ENCODE measurements at places on chromosomes 11 and 22.

DNA sequence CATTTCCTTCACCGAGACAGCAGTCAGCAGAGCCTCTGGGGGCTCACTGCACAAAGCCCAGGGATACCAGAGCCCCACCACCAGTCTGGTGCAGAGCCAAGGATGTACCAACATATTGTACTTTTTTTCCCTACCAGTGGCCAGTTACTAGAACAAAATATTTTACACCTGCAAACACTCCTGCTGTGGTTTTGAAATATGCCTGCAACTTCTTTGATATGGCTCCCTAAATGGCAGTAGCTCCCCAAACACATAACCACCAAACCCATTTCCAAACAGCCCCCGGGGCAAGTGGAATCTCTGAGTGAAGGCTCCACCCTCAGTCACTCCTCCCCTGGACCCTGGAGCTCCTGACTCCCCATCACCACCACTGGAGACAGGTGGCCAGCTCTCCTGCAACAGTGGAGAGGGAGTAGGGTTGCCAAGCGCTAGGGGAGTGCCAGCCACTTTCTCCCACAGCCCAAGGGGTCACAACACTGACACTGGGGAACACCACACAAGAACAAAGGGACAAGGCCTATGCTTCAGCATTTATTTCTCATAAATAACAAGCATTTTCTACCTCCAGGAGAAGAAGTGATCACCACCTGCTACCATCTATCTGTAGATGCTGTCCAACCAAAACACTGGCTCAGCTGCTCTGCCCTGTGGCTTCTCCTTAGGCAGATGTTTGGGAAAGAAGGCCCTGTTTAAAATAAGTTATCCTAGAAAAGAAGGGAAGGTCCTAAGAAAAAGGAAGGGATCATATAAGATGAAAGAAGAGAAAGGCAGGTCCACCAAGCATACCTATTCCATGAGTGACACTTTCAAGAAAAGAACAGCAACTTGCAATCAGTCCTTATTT is 15.1 kb downstream of the DGCR2 start:
- no peak for DNase-seq

- no peak for DNase-seq
Observed at GRCh38 chr11:64926689-64927088, 2.2 kb downstream of the PPP2R5B start.

DNA sequence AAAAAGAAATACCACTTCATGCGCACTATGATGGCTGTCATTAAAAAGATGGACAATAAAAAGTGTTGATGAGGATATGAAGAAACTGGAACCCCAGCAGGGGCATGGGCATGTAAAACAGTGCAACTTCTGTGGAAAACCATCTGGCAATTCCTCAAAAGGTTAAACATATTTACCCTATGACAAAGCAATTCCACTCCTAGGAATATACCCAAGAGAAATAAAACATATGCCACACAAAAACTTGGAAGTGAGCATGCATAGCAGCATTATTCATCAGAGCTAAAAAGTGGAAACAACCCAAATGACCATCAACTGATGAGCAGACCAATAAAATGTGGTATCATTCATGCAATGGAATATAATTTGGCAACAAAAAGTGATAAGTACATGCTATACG is 50.1 kb downstream of the LRRC32 start:
- DNase-seq: no peak

DNA sequence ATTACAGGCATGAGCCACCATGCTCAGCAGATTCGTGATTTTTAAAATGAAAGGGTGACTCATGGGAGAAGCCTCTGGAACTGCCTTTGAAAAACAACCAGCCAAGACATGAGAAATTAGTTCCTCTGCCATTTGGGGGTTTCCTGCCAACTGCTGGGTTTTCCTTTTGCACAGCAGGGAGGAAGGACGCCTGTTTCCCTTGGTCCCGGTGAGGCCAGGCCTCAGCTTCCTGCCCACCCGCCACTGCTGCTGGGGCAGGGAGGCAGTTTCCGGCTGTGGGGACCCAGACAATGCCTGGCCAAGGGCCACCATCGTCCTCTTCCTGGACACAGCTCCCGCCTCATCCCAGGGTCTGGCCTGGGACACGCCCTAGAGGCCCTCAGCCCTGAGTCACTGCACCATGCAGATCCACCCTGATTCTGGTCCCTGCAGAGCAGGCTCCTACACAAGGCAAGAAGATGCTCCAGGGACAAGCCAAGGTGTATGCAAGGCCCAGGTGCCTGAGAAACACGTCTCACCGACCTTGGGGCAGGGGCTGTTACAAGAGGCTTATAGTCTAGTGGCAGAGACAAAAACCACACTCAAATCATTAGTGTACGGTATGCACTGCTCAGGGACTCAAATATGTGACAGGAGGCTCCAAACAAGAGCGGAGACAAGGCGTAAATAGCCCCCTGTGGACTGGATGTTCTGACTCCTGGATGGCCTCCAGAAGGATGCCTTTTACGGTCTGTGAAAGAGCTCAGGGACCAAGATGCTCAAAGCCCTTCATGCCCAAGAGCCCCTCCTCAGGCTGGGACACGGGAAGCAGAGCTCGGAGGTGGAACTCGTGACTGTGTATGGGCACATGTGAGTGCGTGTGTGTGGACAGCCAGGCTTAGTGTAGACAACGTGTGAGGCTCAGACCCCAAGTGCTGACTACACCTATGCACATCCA is 10.0 kb downstream of the PPM1F start:
- no peak for DNase-seq

DNA sequence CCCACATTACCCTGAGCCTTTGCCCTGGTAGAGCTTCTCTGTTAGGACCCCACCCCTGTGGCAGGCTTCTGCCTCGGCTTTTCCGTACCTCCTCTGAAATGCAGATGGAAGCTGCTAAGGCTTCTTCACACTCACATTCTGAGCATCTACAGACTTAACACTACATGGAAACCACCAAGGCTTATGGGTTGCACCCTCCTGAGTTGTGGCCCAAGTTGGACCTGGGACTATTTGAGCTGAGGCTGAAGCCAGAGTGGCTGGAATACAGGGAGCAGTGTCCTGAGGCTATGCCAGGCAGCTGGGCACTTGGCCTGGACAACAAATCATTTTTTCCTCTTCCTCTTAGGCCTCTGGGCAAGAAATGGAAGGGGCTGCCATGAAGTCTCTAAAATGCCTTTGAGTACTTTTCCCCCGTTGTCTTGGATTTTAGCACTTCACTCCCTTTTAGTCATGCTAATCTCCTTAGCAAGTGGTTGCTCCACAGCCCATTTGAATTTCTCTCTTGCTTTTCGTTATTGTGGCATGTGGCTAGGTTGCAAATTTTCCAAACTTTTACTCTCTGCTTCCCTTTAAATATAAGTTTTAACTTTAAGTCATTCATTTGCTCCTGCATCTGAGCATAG is 114.8 kb upstream of the FIBIN start:
- no peak for DNase-seq

DNA sequence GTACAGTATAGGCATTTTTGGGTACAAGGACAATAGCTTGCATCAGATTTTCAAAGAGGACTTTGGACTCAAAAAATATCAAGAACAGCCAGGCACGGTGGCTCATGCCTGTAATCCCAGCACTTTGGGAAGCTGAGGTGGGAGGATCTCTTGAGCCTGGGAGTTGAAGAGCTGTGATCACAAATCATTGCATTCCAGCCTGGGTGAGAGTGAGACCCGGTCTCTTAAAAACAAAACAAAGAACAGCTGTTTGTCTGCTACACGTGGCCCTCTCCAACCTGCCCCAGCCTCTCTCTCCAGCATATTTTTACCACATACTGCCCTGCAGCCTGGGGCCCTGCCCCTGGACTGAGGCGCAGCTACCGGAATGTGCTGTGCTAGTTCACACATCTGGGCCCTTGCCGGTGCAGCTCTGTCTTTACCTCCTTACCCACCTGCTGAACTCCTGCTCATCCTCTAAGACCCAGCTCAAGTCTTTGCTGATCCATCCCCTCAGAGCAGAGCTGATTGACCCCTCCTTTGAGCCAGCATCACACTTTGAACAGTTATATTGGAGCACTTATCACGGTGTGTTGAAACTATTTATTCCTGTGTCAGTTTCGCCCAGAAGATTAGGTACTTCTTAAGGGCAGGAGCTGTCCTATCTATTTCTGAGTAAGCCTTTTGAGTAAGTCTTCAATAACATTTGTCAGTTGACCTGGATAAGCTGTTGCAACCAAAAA is 29.4 kb downstream of the GRIK4 start:
- DNase-seq: no peak

DNA sequence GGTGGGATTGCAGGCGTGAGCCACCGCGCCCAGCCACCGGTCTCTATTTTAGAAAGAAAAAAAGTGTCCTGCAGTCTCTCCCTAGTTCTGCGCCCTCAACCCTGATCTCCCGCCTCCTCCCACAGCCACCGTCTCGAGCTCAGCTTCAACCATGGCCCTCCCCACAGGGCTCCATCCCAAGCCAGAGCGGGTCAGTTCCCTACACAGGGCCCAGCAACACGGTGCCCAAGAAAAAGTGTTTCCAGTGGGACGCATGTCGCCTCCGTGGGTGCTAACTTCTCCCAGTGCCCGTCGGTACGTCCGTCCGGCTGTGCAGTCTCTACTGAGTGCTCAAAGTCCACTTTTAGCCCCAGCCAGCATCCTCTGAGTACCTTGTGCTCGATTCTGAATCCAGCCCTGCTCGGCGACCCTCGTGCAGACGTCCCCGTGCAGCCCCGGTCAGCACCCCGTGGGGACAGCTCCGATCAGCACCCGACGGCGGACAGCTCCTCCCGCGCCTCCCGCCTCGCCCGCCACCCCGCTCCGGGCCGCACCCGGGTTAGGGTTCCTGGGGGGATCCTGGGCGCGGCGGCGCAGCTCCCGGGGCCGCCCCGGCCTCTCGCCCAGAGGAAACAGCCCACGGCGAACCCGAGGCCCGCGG is 657 bp upstream of the MAPK8IP2 start:
- DNase-seq: peak; percentile 58

DNA sequence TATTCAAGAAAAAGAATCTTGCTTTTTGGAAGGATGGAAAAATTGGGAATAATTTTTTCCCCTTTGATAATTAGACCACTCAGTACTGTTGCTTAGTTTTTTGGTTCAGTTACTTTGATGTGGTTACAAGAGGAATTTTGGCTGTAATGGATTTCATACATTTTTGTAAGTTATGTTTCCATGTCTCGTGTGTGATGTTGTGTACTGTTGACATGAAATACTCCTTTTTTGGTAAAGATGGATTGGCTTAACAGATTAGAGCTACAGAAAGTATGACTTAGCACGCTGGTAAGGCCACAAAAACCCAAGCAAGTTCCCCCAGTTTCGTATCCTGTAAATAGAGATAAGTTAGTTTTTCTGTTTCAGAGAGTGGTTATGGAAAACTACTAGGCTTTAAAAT is 11.9 kb downstream of the TBCEL start:
- peak; percentile 75 for DNase-seq

GRCh38 chr22:17927062-17927461 is 97.3 kb downstream of the MICAL3 start:
- DNase-seq: no peak

DNA sequence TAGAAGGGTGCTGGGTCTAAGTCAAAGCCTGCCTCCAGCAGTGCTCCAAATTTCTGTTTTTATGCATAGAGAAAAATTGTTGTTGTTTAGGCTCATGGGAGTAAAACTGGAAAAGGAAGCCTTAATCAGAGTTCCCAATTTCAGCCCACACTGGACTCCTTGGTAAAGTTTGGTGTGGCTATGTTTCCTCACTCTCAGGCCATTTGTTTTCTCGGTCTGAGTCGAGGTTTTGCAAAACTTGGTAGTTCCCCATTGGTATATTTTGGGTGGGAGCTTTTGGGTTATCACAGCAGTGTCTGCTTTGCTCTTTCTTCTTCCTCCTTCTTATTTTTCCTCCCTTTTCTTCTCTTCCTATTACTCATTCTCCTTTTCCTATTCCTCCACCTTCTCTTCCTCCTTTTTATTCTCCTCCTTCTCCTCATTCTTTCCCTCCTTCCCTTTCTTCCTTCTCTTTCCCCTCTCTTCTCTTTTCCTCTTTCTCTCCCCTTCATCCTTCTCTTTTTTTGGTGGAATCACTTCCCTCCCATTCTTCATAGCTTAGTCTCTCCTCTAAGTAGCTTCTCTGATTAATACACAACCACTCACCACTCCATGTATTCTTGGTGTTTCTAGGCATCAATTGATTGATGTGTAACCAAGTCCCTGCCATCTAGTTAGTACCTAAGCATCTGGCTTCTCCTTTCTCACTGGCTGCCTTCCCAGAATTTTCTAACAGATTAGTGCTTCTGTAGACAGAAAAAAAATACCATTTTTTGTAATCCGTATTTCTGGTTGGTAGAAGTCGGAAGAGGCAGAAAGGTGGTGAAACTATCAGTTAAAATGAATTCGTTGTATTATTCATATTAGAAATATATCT is 10.1 kb downstream of the SLC5A1 start:
- no peak for DNase-seq

- DNase-seq: no peak
Observed at GRCh38 chr22:47601666-47602065, 839.2 kb downstream of the TBC1D22A start.

GRCh38 chr11:70146299-70146698 is 56.8 kb upstream of the FADD start:
- no peak for DNase-seq

DNA sequence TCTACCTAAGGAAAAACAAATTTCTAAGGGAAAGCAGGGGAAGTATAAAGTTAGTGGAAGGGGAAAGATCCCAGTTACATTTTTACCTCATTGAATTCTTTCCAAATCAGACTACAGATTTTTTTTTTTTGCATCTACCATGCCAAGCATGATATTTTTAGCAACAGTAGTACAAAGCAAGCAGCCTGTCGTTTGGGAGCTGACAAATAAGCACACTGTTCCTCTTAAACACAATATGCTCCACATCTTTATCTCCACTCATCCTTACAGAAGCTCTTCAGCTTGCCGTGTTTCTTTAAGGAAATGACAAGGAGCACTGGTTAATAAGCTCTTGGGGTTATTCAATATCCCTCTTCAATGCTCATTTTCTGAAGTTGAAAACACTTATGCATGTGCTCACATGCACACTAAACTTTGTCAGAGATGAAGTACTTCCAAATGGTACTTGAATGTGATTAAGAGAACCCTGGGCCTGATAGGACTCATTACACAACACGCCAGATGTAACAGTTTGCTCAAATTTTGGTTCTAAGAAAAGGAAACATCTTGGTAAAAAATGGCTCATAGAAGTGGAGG is 53.8 kb downstream of the PAX6 start:
- DNase-seq: no peak

GRCh38 chr11:126544108-126545056 is 188.9 kb downstream of the ST3GAL4 start:
- DNase-seq: no peak

DNA sequence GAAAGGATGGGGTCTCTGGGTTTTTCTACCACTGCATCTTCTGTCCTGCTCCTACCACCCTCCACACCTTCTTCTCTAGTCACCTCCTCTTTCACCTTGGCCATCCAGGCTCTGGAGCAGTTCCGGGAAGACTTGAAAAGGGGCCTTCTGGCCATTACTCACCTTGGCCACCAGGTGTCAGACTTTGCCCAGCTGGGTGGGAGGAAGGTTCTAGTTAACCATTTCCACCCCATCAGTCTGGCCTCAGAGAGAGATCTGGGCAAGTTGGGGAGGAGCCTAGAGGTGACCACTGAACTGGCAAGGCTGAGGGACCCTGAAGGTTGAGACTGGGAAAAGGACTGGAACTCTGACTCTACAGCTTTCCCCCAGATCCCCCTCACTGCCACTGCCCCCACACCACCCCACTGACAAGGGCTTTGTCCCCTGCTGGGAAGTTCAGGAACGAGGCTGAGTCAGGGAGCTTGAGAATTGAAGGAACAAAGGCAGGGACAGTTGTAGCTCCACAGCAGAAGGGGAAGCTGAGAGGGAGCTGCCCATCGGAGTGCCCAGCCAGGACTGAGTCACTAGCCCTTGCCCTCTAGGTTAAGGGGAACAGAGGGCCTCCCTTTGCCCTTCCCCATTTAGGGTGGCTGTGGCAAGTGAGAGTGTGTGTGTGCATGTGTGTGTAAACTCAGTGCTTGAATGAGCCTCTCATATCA is 3.7 kb upstream of the POLD4 start:
- peak; percentile 85 for DNase-seq

- DNase-seq: peak; percentile 91
Observed at GRCh38 chr11:4626207-4627099, 10.8 kb upstream of the OR51D1 start.
